ENCODE measurements at places on chromosomes 4 and X.

DNA sequence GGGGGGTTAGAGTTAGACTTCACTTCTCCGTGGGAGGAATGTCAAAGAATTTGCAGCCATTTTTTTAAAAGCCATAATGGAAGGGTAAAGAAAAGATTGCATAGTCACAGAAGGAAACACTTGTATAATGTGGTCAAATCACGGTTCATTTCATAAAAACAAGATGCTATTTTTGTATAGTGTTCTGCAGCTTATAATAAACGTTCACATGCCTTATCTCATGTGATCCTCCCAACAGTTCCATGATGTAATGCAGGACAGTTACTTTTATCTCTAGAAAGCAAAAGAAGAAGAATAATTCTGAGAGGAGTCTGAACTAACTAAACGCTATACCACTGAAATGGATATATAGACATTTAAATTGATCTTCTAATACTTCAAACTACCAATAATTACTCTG, 71.3 kb upstream of the CAMK2D start:
- DNase-seq = no peak

- DNase-seq = no peak
Measured at GRCh38 chrX:123424546-123424945, 240.5 kb downstream of the GRIA3 start.

DNA sequence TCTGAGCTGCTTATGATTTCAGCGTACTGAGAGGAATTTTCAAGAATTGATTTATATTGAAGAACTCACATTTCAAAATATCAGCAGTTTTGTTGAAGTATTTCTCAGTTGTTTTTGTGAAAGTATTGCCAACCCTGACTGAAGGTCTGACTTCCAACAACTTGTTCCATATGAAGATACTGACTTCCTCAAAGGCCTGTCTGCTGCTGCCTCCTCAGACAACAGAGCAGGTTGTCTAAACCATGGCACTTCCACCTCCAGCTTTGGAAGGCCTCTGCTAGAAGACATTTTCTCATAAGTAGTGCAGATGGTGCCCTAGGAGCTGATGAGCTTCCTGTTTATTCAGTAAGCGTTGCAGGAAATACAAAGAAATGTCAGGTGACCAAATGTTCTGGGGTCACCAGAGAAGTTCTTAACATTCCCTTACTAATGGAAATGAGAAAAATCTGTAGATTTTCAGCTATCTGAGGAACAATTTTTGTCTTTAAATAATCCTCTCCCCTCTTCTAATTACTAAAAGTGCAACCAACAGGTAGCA, 28.8 kb downstream of the FGF2 start:
- DNase-seq = no peak

DNA sequence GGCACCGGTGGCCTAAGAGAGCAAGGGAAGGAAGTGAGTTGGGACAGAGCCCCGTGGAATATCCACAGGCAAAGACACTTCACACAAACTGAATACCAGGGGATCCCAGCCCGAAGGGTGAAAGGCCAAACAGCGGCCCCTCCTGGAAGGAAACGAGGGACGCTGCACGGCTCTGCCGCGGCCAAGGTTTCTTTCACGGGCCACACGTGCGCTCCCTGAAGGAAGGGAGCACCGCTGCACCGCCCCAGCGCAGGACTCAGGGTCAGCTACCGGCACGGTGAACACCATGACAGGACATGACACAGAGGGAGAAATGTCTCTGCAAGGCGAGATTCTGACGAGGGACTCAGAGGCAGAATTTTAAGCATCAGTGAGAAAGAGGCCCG, 31.5 kb upstream of the GTPBP6 start:
- DNase-seq = no peak

DNA sequence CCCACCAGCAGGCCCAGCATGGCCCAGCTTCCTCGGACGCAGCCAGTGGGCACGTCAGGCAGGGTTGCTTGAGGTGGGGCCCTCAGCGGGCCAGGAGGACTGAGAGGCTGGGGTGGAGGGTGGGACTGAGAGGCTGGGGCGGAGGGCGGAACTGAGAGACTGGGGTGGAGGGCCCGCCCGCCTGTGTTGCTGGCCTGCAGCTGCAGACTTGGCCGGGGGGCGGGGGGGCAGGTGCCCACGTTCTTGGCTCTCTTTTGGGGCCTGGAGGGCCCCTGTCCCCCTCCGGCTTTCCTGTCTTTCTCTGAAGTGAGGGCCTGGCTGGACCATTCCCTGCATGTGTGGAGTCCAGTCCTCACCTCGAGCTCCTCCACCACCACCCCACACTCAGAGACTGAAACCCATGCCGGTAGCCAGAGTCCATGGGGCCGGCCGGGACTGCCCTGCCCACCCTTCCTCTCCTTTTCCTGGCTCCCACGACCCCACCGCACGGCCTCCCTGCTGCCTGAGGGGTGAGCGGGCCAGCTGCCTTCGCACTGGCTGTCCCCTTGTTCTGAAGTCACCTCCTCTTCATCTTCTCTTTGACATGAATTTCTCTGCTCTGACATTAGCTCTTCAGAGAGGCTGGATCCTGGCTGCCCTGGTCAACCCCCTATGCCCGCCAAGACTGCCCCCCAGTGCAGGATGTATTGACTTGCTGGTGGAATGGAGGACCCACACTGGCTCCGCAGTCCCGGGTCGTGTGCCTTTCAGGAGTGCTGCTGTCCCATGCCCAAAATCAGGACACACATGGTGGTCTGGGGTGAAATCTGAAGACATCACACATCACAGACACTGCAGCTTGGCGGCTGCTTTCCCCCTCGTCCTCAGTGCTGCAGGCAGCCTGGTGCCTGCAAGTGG, 10.1 kb upstream of the NKX1-1 start:
- no peak for DNase-seq

GRCh38 chr4:176971576-176972115, 178.9 kb upstream of the VEGFC start:
- DNase-seq = no peak

DNA sequence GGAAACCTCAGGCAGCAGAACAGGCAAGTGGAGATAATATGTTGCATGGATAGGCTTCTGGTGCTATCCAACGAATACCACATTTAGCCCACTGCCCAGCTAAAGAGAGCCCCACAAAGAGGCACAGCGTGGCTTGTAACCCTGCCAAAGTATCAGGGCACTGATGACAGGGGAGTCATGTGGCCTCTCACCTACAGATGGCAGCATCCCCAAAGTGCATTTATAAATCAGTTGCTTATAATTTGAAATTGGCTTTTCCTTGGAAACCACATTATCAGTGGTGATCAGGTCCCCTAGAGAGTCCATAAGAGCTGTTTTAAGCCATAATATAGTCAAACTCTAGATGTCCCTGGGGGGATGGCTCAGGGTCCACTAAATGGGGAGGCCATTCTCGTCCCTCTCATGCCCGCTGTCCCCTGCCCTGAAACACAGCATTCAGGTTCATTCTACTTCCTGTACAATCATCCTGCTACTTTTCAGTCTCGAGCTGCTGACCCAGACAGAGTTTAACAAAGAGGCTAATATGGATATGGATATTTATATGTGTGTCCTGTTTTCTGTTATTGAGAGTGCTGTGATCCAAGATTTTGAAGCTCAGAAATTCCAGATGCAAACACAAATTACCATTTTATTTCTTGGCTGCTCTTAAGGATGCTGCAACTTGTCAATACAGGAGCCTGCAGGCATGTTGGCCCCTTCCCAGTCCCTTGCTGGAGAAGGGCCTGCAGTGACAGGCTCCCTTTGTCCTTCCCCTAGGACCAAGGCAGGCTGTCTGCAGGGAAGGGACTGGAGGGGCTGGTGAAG, 28.5 kb downstream of the SRPX start:
- no peak for DNase-seq

GRCh38 chrX:129781134-129781672, 1.5 kb downstream of the SASH3 start:
- DNase-seq = peak; percentile 70

GRCh38 chrX:17154001-17154400, 207.5 kb downstream of the REPS2 start:
- no peak for DNase-seq

GRCh38 chr4:98890702-98891455, 38.1 kb downstream of the EIF4E start:
- no peak for DNase-seq

GRCh38 chrX:69024161-69024736, 141.0 kb downstream of the PJA1 start:
- DNase-seq = no peak

GRCh38 chr4:82642331-82642730, 80.5 kb upstream of the TMEM150C start:
- DNase-seq = no peak

GRCh38 chr4:145736241-145736831, 56.4 kb downstream of the C4orf51 start:
- DNase-seq = no peak

DNA sequence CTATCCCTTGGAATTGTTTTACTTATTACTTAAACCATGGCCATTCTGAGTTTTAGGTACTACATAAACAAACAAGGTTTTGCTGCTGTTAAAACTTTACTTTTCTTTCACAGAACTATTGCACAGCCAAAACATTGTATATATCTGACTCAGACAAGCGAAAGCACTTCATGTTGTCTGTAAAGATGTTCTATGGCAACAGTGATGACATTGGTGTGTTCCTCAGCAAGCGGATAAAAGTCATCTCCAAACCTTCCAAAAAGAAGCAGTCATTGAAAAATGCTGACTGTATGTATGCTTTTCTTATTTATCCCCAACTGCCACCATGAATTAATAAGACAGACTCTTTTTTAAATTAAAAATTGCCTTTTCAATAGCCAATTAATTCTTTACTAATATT, 69.8 kb downstream of the CCKAR start:
- no peak for DNase-seq

DNA sequence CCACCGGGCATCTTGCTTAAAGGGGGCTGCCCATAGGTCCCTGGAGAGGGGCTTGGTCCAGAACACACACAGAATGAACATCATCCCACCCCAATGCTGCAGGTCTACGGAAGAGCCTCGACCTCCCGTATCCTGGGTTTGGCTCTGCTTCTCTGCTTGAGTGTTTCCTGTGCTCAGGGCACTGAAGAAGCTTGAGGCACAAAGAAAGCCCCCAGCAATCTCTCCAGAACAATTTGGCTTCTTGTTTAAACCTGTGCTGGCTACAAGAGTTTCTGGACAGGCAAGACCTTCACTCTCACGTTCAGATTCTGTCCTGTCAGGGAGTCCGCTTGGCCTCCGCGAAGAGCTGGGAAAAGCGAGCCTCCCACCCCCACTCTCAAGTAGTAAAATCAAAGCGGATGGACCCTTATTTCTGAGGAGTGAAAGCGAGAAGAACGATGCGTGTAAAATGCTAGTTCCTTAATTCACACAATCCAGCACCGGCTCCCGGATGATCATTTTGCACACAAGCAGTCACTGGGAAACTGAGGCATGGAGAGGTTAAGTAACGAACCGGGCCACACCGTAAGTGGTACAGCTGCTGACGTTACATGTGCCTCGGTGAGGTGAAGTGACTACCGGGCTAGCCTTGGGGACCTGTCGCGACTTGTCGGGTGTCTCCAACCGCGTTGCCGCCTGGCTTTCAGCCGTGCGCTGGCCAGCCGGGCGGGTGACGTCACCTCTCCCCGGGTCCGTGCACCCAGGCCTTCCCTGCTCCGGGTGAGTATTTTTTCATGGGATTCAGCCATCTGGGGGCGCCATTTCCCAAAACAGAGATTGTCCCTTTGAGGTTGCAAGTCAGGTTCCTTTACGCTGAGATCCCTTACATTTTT, 3.1 kb upstream of the SFRP2 start:
- no peak for DNase-seq

DNA sequence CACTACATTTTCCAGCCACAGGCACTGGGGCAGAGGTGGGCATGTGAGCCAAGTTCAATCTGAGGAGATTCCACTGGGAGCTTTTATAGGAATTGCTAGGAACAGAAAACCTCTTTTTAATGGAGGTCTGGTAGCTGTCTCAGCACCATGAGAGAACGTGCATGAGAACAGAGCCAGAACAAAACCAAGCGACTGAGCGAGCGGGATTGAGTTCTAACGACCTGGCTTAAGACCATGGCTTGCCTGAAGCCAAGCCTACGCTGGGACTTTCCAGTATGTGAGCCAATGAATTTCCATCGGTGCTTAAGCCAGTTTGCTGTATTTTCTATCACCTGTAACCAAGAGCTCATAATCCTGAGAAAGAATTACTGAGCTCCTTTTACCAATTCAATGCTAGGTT, 183.7 kb downstream of the NR3C2 start:
- no peak for DNase-seq

Data from activated T-helper 1 cell treated with Interleukin-2 at 50 U/mL for 16 hours (primary cell).